ENCODE measurements at places on chromosomes 2 and 18.
A peak's percentile ranks its signal among the peaks of the same experiment; 100 is the strongest.

GRCh38 chr2:168212167-168212566 lies 35.2 kb downstream of the STK39 start:
- no peak for DNase-seq

GRCh38 chr2:150750720-150751119 lies 263.3 kb upstream of the RND3 start:
- DNase-seq = no peak

DNA sequence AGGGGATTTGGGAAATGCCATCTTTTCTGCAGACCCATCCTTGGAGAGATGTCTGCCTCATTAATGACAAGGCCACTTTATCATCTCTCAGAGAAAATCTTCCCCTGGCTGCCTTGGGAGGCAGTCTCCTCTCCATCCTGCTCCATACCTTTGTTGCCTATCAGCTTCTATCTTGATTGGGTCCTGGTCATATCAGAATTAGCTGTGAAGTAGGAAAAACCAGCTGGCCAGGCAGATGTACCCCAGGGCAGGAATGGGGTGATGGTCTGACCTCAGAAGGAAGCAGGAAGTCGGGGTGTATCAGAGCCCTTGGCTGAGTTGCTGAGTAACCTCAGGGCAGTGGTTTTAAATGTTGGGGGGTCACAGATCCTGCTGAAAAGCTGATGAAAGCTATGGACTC lies 41.3 kb downstream of the ALK start:
- DNase-seq = no peak

DNA sequence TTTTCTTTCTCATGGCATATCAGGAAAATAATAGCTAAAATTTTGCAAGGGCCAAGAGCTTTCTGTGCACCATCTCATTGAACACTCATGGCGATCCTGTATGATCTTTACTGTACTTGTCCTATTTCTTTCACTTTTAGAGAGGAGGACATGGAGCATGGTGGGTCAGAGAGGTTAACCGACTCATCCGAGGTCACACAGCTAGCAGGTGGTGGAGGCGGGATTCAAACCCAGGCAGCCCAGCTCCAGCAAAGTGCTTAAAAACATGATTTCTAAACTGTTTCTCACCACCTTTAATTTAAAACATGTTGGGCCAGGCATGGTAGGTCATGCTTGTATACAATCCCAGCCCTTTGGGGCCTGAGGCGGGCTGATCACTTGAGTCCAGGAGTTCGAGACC lies 6.4 kb downstream of the NGEF start:
- DNase-seq = no peak

- DNase-seq = no peak
Measured at GRCh38 chr18:74817576-74817975, 219.9 kb downstream of the ZNF407 start.

DNA sequence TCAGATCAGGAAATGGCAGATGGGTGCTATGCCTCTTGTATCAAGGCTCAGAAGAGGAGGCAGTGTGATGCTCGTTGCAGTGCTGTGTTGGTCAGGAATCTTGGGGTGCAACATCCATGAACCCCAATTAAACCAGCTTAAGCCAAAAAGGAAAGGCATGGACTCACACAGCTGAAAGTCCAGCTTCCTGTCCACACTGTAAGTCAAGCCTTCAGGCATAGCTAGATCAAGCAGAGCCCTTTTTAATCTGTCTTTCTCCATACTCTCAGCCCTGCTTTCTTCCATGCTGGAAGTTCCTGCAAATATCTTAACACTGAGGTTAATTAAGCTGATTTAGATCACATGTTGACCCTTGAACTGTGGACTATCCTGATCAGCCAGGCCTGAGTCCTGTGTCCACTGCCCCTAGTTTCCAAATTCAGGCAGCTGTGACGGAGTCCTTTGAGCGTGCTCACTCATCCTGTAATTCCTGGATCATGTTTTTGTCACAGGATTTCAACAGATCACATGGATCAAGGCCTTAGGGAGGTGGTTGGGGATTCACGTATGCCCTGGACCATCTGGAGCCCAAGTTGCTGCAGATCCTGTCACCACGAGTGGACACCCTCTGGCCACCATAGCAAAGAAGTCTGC lies 4.5 kb upstream of the C2orf74 start:
- no peak for DNase-seq

DNA sequence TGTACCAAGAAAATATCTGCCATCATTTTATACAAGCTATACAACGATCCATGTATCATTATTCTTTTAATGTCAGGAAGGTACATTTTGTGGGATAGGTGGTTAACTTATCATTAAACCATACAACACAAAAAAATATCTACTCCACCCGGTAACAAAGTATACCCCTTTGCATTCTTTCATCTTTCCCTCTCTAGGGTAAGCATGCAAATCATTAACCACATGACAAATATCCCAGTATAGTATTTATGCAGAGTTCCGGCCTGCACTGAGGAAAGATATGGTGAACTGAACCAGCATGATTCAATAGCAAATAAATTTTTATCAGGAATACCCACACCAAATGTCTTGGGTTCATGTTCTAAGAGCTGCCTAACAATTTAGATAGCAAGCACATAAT lies 22.5 kb upstream of the SULT1C2 start:
- no peak for DNase-seq

DNA sequence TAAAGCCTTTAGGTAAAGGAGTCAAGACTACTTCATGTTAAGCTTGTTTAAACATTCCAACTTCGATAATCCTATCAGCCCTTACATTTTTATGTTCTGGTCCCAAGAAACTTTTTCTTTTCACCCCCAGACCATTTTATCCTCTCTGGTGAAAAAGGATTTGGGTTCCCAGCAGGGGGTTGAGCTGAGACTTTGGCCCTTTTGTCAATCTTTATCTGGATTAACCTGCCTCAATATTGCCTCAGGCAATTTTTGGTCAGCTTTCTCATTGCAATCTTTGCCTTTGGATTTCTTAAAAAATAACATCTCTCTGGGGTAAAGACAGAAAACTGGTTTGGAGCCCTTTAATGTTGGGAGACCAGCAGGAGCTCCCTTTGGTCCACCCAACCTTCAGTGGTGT lies 33.9 kb upstream of the CSRNP3 start:
- no peak for DNase-seq

- no peak for DNase-seq
Measured at GRCh38 chr18:7325126-7325430, 94.2 kb downstream of the LRRC30 start.

DNA sequence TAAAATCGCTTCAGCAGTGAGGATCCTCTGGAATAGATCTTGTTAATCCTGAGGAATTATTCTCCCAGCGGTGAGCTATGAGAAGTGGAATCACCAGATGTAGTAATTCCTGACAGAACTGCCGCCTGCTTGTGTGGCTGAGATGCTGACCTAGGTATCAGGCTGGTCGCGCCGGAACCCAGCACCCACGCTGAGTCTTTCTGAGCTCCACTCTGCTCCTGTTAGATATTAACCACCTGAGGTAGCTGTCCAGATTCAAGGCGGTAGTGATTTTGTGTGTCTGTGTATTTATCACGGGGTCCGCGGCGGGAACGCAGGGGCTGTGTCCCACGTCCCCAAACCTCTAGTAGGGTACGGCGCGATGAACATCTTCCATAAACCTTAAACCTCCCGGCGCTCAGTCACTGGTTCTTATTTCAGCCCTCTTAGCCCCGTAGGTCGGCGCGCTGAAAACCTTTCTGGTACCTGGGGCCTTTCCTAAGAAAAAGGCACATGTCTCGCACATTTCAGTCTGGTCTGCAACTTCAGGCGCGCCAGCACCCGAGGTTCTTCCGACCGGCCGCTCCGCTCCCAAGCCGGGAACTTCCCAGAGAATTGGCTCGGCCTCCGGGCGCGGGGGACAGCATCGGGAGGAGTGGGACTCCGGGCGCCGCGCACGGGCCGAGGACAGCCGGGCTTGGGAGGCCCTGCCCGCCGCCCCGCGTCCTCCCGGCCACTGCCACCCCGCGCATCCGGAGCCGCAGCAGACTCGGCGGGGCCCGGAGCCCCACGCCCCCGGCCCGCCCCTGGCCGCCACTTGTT lies 542 bp upstream of the CNNM3 start:
- DNase-seq = peak; percentile 41
